ENCODE measurements at places on chromosomes 12 and 14. TPM values are rescaled to one million over a fixed set of nuclear protein-coding genes. Genes with fewer than 3 reads are reported as not detected.

GRCh38 chr12:53575502-53576249 is 50.5 kb downstream of the ATF7 start:
- no peak for DNase-seq

DNA sequence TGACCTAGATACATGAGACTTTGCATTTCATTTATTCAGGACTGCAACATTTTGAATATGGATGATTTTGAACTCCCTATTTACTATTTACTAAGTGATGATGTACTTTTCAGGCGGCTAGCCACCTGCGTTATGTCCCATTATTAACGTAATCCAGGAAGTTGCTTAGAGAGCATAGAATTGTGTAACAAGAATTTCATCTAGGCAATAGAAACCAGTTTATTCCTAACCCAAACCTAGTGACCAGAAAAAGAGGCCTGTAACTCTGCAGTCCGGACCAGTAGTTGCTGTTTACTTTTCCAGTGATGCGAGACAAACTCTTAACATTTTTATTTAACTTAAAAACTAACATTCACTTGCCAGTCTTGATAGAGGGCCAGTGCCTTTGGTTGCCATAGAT is 12.3 kb downstream of the NUDT4 start:
- DNase-seq: no peak

- no peak for DNase-seq
These were observed 216.9 kb downstream of the NTF3 start for GRCh38 chr12:5648692-5649359.

- no peak for DNase-seq
These were observed 128.7 kb upstream of the C14orf180 start for GRCh38 chr14:104450811-104451401.

ADGRD1 gene
- 0.96 TPM for total RNA-seq

DNA sequence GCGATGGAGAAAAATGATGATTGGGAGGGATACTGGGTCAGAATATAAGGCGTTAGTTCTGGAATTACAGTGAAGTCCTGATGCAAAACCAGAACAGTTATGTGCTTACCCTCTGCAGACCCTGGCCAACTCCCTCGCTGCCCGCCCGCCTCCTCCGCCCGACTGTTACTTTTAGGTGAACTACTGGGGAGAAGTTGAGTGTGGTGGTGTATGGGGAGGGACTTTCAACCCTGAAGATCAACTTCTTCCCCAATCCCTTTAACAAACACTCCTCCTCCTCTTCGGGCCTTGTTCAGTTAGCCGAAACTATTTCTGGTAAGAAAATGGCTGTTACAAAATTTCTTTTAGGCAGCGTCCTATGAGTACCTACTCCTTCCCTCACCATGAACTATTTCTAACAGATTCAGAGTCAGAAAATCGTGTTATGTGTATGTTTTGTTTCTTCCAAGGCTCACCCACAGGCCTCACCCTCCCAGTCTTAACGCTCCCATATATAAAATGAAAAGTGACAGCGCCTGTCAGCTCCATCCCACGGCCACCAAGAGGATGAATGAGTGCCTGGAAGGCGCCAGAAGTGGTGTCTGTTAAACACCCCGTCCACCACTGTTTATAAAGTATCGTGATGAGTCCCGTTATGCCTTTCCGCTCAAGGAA is 1.3 kb downstream of the FBXO33 start:
- DNase-seq: no peak

DNA sequence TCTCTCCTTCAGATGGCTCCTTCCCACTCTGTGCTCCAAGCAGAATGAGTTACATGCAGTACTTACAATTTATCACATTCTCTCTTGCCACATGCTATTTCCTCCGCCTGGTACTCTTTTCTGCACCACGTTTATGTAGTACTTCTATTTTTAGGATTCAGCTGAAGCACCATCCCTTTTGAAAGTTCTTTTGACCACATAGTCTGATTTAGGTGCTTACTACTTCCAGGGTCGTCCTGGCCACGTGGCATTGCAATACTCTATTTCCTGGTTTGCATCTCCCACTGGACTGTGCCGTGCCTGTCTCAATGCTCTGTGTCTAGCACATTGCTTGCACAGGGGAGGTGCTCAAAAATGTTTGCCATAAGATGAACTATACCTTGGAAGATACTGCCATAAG is 16.3 kb upstream of the TBC1D30 start:
- no peak for DNase-seq

DNA sequence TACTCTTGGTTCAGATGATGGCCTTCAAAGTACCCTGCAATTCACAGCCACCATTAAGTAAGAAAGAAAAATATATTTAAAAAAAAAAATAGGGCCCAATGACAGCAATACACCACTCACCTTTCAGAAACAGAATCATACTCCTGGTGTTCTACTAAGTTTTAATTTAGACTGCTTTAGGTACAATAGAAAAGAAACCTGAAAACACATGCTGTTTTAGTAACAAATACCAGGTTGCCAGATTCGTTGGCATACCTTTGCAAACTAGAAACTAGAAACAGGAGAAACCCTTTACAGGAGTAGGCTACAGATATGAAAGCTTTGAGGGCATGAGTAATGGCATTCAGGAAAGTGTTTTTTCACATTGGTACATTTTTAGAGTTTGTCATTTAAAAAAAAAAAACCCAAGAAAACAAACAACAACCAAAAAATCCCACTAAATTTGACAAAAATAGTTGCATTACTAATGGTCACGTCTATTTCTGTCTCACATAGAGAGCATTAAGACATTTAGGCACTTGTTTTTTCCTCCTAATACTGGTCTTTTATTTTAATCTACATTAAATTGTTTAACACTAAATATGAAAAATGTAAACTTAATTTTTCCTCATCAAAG is 4.0 kb downstream of the SIX1 start:
- no peak for DNase-seq

GRCh38 chr12:89117448-89118034 is 234.8 kb downstream of the DUSP6 start:
- DNase-seq: no peak

MEG3 gene
- 0.22 TPM for total RNA-seq

DNA sequence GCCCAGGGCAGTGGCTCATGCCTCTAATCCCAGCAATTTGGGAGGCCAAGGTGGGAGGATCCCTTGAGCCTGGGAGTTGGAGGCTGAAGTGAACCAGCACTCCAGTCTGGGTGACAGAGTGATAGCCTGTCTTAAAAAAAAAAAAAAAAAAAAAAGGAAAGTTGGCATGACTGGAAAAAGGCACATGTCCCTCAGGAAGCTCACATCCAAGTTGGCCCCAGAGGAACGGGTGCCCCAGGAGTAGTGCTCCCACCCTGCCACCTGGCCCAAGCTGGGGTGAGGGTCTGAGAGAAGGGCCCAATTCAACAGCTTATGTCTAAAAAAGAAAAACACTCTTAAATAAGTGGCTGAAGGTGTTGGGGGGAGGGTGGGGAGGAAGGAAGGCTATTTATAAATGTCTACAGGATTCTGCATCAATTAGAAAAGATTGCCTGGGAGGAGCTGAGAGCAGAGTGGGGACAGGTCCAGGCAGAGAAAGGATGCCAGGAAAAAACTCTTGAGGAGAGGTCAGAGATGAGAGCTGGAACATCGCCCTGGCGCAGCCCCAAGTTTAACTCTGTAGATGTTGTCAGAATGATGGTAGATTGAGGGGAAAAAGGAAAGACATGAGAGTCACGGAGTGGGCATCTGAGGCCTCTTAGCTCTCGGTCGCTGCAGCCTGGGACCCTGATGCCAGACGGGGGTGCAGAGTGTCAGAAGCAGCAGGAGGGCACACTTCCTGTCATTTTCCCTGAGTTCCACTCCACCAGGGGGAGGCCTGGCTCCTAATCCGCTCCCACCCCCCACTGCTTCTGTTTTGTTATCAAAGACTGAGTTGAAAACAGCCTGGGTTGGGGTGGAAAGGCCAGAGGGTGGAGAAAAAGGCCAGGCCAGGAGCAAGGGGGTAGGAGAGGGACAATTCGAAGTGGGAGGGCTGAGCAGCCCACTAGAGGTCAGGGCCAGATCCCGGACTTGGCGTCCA is 7.3 kb downstream of the SPRYD3 start:
- DNase-seq: no peak

DNA sequence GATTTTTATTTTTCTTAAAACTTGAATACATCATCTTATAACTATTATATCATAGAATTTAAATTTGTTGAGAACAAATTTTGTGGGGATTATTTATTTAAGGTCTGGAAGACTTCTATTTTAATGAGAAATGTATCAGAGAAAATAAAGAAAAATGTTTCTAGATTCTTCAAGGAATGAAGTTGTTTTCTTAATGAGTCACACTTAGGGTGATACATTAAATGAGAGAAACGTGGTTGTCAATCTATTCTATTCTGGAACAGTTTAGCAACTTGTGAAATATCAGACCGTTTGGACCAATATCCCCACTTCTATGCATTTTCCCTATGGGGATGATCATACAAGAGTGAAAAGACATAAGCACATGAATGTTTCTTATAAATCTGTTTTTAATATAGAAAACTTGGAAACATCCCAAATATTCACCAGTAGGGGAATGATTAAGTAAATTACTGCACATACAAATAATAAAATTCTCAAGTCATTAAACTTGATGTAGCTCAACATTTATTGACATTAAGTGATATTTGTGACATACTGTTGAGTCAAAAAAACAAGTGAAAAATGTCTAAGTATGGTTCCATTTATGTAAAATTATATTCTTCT is 88.5 kb downstream of the E2F7 start:
- no peak for DNase-seq

GRCh38 chr14:70755655-70756054 is 53.7 kb downstream of the MAP3K9 start:
- DNase-seq: no peak
